Stimulated activated CD4-positive, alpha-beta T cell treated with anti-CD3 and anti-CD28 coated beads, Interleukin-1b, Interleukin-23, amount 100 ng/mL, for 1 hour (primary cell): ENCODE measurements at places on chromosomes 6 and 20.
A peak's percentile ranks its signal among the peaks of the same experiment; 100 is the strongest.

DNA sequence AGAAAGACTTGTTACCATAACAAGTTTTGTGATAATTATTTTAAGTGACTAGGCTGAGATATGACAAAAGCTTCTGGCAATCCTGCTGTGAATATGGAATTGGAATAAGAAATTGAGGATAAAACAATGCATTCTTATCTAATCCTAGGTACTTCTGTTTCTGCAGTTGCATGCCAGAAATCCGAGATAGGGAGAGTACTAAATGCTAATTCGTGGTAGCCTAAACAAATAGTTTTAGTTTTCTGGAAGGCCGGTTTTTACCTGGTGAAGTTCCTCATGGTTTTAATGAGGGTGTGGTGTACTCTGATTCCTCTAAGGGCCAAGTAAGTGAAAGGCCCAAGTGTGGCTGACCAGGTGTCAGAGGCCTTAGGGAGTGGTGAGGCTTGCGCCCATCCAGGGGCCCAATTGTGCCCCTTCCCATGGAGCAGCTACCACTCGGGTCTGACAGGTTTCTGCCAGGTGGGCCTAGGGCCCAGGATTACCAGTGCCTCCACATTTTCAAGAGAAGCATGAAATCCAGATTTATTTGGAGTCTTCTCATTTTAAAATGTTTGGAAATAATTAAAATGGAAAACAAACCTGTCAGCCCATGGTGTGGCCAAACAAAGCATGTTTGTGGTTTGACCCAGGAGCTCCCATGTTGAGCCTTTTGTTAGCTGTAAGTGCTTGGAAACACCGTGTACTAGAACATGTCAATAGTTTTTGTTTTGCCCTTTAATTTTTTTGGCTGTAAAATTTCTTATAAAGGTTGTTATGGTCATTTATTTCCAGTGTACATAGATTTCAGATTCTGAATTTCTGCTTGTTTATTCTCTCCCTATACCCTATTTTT lies 6.6 kb downstream of the PLCB4 start:
- DNase-seq: no peak

DNA sequence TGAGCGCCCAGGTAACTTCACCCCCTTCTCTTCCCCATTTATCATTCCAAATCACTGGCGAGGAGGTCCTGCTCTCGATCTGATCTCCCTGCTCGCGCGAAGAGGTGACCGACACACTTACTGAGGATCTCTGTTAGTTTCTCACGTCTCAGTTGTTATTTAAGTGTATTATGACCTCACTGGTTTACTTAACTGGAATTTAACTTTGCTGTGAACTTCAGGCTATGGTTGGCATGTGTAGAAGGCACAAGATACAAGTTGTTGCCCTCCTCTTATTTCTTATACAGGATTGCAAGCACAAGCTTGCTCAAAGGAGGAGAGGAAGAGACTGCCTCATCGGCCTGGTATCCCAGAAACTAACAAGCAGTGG lies 1.2 kb downstream of the RNF217 start:
- no peak for DNase-seq

DNA sequence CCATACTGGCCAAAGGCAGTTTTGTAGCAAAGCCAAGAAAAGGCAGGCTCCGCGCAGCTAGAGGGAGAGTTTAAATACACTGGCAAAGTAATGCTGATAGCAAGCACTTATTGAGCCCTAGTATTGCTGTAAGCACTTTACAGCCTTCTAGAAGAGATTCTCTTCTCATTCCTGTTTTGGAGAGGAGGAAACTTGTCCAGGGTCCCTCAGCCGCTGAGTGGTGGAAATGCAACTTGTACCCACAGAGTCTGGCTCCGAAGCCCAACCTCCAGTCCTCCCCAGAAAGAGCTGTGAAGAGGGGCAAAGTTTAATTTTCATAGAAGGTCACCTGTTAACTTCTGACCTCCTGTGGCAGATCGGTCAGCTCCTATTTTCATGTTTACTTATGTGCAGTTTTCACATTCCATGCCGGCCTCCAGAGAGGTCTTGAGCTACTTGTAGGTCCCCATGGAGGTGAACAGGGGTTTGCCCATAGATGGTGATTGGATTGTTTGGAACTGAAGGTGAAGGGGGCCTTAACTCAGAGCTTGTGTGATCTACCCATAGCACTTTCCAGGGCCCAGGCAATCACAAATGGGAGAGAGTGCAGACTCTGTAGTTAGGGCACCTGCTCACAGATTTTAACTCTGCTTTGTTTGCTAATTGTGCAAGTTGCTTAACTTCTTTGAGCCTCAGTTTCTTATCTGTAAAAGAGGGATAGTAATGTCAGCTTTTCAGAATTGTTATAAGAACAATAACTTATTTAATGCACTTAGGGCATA lies 70.7 kb downstream of the LYRM2 start:
- DNase-seq: no peak

GRCh38 chr6:111087106-111087835 lies at the start of gene SLC16A10:
Gene SLC16A10 (plus strand): TSS chr6:111087503. CDS start chr6:111087753, 250 bp downstream.
- peak; percentile 66 for DNase-seq

GRCh38 chr6:134797400-134798113 lies 152.3 kb downstream of the ALDH8A1 start:
- DNase-seq: no peak

GRCh38 chr20:59836767-59837166 lies 96.7 kb downstream of the SYCP2 start:
- DNase-seq: no peak

DNA sequence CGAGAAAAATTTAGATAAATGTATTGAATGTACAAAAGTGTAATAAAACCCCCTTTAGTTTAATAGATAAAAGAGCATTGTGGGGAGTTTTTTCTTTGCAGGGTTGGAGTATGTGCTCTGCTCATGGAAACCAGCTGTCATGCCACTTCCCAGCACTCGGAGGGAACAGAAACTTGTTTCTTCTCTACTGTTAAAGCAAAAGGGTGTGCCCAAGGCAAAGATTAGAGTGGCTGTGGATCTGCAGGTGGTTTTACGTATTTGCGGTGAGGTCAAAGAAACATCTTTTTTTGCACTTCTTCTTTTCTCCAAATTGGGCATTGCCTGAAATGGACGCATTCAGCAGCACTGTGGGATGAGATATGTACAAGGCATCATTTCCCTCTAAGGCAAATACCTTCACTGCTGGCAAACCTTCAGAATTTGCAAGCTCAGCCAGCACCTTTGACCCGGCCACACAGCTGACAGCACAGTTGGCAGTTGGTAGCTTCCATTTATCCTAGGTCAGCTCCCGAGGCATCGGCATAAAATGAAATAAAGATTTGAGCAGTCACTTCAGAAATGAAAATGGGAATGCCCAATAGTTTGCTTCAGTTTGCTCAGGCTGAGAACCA lies 178.4 kb upstream of the EYA4 start:
- no peak for DNase-seq

DNA sequence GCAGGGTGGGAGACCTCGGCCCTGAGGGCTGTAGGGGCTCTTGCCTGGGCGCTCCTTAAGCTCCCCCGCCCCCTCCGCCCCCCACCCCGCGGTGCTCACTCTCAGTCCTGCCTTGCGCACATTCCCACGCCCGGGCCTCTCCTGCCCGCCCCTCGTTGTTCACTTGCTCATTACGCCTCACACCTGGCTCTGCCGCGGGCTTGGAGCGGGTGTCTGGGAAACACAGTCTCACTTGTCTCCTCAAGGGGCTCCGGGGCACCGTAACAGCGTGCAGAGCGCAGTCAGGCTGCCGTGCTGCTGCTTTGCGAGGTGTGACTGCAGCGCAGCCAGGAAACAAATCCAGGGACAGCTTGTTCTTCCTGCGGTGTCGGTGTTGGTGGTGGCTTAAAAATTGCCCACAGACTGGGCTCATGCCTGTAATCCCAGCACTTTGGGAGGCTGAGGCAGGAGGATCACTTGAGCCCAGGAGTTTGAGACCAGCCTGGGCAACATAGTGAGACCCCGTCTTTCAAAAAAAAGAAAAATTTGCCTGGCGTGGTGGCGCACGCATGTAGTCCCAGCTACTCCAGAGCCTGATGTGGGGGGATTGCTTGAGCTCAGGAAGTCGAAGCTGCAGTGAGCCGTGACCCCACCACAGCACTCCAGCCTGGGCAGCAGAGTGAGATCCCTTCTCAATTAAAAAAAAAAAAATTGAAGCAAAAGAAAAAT lies 4.6 kb downstream of the NPBWR2 start:
- no peak for DNase-seq

GRCh38 chr6:110738899-110739365 lies 76.3 kb downstream of the CDK19 start:
- no peak for DNase-seq
